ENCODE measurements at places on chromosomes 6 and 20.

DNA sequence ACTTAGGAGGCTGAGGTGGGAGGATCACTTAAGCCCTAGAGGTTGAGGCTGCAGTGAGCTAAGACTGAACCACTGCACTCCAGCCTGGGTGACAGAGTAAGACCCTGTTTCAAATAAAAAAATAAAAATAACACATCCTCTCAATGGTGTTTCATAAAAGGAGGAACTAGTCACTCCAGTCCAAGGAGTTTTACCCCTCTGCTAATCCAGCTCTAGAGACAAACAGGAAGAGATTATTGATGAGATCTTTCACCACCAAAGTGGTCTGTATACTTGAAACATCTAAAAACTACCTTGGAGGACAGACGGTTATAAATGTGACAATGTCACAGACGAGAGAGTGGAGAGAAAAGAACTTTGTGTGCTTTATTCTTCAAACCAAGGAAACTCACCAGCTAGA lies 58.2 kb downstream of the PIGU start:
- DNase-seq = no peak

DNA sequence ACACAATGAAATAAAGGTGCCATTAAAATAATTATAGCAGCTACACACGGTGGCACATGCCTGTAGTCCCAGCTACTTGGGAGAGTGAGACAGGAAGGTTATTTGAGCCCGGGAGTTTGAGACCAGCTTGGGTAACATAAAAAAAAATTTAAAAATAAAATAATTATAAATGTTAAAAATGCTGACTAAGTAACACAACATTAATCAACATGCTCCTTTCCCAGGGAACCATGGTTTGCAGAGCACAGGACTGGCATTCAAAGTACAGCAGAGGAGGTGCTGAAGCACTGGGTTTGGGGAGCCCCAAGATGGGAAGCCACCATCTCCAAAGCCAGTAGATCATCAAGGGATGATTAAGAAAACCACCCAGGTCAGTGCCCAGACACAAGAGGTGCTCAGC lies 51.9 kb downstream of the NFATC2 start:
- no peak for DNase-seq

GRCh38 chr6:169252505-169253189 lies 999 bp downstream of the THBS2 start:
- no peak for DNase-seq

- DNase-seq = no peak
Measured at GRCh38 chr6:161141173-161141572, 132.7 kb downstream of the AGPAT4 start.

DNA sequence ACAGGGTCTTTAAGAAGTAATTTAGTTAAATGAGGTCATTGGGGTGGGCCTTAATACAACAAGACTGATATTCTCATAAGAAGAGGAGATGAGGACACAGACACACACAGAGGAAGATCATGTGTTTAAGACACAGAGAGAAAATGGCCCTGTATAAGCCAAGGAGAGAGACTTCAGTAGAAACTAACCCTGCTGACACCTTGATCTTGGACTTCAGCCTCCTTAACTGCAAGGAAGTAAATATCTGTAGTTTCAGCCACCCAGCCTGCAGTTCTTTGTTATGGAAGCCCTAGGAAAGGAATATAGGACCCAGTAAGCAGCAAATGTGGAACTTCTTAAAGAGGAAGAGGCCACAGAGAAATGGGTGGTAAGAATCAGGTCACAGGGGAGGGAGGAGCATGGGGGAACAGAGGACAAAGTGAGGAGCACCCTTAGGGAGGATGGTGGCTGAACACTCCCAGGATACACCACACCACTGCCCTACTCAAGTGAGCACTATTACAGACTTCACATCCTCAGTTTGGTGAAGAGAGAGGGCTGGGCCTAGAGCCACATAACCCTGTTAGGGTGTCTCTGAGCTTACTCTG lies 762 bp downstream of the SIRPB1 start:
- peak; percentile 1 for DNase-seq

DNA sequence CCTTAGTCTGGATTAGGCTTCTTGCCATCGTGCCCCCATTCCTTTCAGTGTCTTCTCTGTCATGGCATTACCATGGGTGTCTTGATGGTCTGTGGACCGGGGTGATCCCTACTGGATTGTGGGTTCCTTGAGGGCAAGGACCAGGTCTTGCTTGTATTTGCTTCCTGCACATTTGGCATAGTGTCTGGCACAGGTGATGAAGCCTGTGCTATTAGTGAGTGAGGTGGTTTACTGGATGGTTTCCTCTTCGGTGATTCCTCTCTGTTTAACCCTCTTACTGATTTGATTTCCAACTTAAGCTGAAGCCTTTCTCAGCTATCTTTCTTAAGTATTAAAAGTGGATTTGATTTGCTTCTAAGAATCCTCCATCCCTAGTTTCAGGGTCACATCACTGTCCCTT lies 162.3 kb downstream of the GRM1 start:
- DNase-seq = no peak

DNA sequence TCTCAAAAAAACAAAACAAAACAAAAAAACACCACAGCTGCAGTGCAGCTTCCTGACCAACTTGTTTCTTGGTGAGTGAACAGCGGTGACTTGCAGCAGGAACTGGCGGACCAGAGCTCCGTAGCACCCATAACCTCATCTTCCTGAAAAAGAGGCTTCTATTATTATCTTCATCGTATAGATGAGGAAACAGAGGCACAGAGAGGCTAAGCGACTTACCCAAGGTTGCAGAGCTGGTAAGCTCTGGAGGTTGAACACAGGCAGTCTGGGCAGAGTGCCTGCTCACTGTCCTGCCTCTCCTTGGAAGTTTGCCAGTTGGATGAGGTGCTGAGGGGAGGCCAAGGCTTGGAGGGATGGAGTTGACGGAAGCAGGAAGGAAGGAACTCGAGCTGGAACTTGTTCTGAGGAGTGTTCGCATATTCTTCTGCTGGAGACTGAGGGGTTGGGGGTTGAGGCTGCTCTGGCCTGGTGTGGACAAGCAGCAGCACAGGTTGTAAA lies 47.9 kb upstream of the CCDC167 start:
- no peak for DNase-seq

DNA sequence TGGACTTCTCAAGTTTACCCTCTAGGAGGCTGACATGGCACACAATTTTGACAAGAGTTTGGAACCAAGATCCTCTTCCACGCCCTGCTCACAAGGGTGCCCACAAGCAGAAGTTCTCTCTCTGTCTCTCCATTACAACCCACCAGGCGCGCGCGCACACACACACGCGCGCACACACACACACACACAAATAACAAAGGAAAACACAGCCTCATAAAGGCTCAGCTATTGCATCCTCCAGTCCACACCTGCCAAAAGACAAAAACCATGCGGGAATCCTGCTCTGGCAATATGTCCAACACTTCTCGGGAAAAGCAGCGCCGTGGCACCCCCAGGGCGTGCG lies 870 bp downstream of the PAK5 start:
- DNase-seq = no peak

DNA sequence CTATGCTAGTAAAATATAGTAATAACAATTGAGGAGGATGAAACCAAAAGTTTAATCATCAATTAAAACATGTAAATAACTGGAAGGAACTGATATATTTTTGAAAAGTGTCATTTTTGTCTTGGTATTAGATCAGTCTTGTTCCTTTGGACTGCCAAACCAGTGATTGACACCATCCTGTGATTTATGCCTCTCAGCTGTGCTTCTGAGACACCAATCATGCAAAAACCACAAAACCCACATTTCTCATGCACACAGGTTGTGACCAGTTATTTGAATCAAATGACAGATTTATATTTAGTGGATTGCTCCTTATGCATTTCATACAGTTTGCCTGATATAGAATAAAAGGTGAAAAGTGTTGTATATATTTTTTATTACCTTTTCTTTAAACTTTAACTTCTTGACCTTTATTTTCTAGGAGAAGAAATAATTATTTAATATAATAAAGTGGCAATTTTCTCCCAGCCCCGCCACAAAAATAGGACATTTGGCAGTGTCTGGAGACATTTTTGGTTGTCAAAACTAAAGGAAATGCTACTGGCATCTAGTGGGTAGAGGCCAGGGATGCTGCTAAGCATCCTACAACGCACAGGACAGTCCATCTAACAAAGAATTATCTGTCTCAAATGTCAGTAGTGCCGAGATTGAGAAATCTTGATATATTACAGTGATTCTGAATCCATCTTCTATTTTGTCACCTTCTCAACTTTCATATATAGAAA lies 383.6 kb downstream of the BCKDHB start:
- DNase-seq = no peak

GRCh38 chr20:50099565-50099991 lies 13.4 kb downstream of the UBE2V1 start:
- DNase-seq = no peak

DNA sequence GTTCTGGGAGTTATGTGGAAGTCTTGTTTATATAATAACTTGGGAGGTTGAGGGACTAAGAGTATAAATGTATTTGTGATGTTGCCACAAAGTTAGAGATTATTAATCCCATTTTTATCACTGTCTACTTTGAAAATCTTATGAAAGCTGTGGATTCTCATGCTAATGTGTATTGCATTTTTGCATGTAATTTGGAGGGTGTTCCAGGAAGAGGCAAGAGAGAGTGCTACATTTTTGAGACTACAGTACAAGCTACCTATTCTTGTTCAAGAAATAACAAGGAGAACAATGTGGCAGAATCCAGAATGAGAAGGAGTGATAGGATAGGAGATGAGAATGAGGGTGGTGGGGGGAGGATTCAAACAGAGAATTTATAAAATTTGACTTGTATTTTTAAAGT lies 34.9 kb downstream of the VTA1 start:
- no peak for DNase-seq

DNA sequence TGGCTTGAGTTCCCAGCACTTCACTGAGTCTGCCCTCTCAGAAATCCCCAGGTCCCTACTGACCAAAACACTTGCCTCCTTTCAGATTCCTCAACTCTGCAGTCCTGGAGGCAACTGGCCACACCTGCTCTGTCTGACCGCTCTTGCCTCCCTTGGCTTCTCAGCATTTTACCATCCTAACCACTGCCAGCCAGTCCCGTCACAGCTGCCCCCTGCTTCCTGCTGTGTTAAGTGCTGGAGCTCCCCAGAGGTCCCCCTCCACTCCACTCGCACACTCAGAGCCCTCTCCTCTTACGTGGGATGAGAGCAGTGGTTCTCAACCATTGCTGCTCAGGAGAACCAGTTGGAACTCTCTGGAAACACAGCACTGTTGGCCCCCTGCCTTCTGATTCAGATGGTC lies 20.5 kb downstream of the ADAT2 start:
- DNase-seq = no peak
